ENCODE measurements at places on chromosomes 12 and 14.

GRCh38 chr14:102777711-102778337 lies 575 bp downstream of the TRAF3 start:
- peak; percentile 42 for DNase-seq

DNA sequence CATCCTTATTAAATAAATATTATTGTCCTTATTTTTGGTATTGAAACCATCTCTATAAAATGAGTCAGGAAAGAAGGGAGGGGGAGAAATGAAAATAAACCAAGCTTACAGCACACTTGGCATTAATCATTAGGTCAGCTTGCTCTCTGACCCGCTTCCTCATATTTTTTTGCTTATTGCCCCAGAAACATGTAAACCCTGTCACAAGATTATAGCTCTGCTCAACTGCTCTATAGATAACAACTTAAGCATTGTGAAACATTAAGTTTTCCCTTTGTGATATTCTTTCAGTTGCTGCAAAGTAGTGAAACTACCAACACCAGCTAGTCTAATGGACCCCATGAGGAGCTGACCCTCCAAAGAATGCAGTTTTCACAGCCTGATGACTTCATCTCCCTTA lies 819.5 kb downstream of the SLC16A7 start:
- no peak for DNase-seq

DNA sequence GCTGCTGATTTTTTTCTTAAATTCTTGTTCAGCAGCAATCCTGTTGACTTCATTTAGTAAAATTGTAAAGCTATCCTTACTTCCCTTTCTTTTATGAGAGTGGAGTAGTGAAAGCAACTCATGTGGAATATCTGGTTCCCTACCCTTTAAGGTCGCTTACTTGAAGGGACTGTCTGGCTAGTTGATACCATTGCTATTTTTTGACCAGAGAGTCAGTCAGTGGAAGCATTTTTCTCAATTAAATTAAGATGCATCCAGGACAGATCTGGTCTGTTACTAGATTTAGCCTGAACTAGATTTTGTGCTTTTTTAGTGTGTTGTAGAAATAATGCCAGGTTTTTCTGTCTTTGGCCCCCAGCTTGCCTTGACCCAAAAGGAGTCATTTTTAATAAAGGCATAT lies 18.0 kb downstream of the TTC8 start:
- no peak for DNase-seq

DNA sequence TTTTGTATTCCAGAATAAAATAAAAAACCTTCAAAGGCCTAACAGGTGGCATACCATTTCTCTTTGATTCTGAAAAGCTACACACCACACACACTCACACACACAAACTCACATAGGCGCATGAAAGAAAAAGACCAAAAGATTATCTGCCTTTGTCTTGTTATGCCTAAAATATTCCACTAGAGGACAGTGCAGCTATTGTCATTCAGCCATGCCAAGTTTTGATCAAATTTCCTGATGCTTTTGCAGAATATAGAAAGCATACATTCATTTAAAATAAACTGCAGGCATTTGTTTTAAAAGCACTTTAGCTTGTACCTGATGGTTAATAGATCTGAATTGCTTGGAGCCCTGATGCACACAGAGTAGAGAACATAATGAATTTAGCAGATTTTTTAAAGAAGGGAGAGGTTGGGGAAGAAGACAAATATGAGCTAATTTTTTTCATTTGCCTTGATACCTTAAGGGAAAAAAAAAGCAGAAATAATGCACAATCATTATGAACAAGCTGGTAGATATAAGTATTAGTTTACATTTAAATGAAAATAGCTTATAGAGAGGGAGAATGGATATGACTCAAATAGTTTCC lies 1766.9 kb upstream of the SEL1L start:
- no peak for DNase-seq

- DNase-seq, result no peak
These were observed 60.6 kb downstream of the SPRING1 start for GRCh38 chr12:116677202-116677661.

DNA sequence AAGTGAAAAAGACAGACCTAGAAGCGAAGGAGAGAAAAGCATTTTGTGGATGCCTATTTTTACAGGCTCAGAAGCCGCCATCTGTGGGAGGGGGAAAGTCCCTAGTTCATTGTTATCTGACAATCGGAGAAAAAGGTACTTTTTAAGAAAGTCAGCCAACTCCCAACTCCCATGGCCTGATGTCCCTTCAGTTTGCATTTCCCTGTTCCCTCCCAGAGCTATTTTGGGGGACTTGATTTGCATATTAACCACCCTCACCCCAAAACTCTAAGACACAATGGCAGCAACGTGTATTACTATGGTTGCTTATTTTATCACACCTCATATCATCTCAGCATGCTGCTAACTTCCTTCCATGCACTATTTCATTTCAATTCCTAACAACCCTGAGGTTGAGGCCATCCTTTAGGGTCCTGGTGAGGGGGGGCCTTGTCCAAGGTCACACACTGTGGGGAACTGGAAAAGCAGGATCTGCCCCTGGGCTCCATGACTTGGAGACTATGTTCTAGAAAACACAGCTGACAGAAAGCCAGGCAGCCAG lies 18.7 kb downstream of the HVCN1 start:
- DNase-seq, result peak; percentile 37

GRCh38 chr14:99878563-99878962 lies 85.3 kb downstream of the EML1 start:
- DNase-seq, result no peak

DNA sequence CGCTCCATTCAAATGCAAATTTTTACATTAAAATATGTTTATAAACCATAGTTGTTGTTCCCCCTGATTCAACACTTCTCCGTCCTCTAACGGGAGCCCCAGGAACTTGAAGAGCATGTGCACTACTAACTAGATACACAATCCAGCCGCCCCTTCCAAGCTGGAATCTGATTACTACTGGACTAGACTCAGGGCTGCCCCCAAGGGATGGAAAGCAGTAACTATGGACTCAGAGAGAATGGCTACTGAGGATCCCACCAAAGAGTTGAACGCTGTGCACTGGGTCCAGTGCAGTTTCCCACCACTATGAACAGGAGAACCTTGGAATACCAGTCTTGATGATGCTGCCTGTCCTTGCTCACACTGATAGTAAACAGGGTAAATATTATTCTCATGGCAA lies 48.6 kb upstream of the PCNX1 start:
- no peak for DNase-seq

GRCh38 chr14:62003701-62004100 lies 241.5 kb downstream of the SNAPC1 start:
- no peak for DNase-seq

GRCh38 chr14:78697341-78697740 lies 527.2 kb downstream of the NRXN3 start:
- DNase-seq, result no peak

- DNase-seq, result peak; percentile 49
These were observed 101.2 kb downstream of the NELL2 start for GRCh38 chr12:44774815-44775411.

GRCh38 chr12:63838411-63838810 lies 6.1 kb upstream of the SRGAP1 start:
- DNase-seq, result no peak

DNA sequence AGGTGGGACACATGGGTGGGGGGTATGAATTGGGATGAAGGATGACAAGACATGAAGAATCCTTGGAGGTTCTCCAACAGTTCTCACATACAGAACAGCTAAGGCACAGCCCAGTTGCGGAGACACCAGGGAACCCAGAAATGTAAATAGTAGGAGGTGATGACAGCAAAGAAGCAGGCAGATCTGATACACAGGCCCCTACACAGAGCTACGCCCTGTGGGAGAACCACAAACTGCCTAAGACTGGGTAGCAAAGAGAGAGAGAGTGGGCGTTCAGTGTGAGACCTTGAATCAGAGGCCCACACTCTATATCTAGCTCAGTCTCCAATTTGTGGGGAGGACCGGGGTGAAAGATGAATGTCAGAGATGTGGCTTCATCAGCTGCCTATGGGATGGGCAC lies 9.5 kb upstream of the NUMB start:
- DNase-seq, result peak; percentile 36

DNA sequence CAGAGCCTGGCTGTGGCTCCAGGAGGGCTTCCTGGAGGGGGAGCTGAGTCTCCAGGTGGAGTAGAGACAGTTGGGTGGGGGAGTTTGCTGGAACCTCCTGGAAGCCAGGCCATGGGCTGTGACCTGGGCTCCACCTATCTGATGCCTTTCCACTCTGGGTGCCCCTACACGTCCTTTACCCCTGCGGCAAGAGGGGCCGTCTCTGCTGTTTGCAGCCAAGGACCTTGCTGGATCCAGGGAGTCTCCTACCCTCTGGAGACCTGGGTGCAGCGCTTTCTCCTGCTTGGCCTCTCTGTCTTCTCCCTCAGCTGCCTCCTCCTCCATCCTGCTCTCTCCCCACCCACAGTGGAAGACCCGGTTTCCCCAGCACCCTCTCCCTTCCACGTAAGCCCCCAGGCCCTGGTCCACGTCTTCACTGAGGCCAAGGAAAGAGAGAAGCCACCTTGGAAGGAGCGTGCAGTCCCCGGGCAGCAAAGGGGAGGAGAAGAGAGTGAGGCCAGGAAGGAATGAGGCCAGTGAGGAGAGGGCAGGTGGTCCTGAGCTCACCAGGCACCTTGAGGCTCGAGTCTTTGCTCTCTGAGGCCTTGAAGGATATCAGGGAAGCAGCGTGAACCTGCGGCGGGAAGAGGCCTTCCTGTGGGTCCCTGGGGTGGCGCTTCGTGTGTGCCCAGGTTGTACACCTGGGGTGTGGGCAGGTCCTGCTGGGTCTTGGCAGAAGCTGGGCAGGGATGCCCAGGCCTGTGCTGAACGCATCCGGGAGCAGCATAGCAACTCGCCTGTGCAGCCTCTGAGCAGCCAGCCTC lies 294.3 kb upstream of the RTL1 start:
- DNase-seq, result no peak

DNA sequence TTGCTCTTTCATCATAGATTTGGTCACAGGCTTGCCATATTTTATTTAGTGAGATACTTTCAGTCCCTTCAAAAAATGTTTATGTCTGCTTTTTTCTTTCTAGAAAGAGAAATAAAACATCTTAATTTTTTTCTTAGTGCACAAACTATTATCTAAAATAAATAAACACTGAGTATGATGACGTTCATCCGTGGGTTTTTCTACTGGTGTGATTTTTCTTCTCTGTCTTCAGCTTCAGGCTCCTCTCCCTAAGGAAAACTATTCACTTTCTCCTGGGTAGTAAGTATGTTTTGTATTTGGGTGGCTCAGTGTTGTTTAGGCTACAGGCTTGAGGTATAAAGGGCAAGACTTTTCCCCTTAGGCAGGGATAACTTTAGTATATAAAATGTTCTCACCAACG lies 154.7 kb downstream of the DACT1 start:
- DNase-seq, result no peak

- DNase-seq, result no peak
These were observed 117.7 kb downstream of the SLC38A6 start for GRCh38 chr14:61098721-61099120.

DNA sequence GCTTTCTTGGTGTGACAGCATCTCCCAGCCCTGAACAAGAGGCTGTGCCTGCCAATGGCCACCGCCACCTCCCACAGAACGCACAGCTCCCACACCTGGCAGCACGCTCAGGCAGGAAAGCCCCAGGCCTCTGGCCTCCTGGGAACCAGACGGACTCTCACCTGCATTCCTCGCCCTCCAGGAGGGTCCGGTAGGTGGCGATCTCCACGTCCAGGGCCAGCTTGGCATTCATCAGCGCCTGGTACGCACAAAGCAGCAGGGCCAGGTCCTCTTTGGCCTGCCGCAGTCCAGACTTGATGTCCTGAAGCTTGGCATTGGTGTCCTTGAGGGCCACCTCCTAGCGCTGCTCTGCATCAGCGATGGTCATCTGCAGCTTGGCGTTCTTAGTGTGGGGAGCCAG lies 12.1 kb upstream of the KRT77 start:
- DNase-seq, result no peak

- no peak for DNase-seq
These were observed 179.2 kb upstream of the DCN start for GRCh38 chr12:91361864-91362263.

DNA sequence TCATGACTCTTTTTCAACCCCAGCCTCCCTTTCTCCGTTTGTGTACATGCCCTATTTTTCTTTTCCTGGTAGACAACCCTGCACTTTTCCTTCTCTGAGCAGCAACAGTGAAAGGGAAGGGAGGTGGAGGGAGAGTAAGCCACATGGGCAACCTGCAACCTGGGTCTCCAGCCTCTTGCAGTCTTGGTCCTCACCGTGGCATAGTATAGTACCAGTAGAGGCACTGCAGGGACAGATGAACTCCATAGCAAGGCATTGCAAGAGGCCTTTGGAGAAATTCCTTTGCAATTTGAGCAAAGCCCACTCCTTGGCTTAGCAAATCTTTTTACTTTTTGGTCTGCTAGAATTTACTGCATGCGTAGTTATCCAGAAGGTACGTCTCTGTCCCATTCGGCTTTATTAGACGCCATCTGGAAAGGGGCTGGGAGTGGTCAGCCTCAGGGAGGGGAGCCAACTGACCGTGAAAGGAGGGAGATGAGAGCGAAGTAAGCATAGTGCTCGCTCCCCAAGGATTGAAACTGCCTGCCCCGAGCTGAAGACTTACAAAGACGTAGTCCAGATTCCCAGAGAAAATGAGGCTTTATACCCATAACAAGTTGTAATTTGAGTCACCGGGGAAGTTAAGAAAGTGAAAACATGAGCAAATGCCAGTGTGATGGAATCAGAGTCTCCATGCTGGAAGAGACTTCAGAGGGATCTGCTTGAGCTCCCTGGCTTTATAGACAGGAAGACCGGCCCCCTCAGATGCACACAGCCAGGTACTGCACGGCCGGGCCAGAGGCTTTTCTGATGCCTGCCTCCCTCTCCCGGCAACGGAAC lies 332.0 kb downstream of the CACNA1C start:
- DNase-seq, result no peak

GRCh38 chr12:51371295-51371953 lies 19.8 kb downstream of the GALNT6 start:
- DNase-seq, result no peak

Data from activated naive CD8-positive, alpha-beta T cell treated with anti-CD3 and anti-CD28 coated beads for 36 hours (primary cell).